ENCODE measurements at places on chromosomes 3 and 15. TPM values are rescaled to one million over a fixed set of nuclear protein-coding genes. Genes with fewer than 3 reads are reported as not detected.

DNA sequence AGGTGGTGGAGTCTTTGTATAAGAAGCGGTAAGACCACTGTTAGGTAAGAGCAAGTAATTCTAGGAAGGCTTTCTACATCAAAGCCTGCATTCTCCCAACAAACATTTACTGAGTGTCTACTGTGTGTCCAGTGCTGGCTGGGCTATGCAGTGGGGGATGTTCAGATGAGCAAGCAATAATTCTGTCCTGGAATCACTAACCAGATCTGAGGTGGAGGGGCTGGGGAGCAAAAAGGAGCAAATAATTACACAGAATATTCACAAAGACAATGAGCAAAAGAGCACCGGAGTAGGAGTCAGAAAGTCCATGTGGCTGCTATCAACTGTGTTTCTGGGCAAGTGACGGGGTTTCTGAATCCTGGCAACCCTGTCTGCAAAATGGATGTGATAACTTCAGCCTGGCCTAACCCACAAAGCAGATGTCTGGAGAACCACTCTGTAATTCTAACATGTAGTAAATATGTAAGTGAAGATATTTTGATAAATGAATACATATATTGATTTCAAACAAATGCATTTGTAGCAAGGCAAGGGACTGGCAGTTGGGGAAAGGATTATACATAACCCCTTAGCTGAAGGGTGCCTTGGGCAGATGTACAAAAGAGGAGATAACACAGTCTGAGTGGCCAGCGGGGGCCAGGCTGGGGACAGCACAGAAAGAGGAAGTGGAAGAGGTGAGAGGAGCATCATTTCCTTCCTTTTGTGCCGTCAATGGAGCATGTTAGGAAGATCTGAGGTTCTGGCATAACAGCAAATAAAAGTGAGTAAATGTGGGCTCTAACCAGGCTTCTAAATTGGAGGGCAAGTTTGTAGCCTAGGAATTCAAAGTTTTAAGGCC lies 28.8 kb downstream of the CYP8B1 start:
- DNase-seq: no peak

DNA sequence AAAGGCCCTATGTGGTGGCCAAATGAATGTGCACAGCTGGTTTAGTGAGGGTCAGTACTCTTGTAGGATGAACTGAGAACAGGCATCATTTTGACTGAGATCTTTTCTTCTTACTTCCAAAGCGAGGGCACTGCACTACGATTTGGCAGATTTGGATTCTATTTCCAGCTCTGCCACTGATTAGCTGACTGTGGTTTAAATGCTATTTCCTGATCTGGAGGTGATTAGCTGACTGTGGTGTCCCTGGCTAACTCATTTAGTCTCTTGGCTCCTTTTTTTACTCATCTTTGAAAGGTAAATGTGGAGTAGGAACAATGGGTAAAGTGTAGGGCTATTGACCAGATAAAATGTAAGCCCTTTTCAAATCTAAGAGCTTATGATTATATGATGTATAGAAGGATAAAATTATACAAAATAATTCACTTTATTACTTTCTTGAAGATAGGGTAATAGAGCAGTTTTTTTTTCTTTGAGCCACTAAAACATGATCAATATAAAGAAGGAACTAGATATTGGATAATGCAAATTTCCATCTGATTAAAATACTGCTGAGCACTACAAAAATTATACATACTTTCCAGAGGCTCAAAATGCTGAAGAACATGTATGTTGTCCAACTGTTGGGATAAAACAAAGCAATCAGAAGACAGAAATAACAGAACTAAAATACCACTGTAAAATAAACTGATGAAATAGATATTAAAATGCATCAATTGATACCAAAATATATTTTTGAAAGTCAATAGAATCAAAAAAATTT lies 39.7 kb upstream of the PLOD2 start:
- DNase-seq: no peak

DNA sequence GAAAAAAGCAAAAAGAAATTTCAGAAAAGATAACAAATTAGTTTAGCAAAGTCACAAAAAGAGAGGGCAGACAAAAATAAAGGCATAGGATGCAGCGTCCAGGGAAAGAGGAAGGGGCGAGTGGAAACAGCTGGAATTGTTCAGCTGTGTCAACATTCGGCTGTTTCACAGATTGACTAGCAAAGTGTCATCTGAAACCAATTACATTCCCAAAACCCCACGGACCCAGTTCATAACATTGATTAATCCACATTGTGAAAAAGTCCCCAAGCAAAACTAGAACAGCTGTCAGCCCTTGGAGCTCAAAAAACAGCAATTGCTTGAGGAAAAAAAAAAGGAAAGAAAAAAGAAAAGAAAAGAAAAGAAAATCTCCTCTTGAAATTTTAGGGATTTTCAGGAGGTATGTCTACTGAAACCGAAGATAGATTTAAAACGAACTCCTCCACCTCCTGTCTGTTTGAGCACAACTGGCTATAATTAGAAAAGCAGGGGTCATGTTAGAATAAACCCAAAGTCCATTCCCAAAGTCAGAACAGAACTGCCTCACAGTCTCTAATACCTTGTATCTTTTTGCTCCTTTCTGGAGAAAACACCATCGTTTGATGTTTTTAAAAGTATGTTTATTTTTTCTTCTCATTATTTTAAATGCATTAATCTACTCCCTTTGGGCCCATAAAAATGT lies 159.6 kb downstream of the RORA start:
- DNase-seq: no peak

- peak; percentile 75 for DNase-seq
These were observed 8.6 kb upstream of the STX19 start for GRCh38 chr3:94036909-94037507.

DNA sequence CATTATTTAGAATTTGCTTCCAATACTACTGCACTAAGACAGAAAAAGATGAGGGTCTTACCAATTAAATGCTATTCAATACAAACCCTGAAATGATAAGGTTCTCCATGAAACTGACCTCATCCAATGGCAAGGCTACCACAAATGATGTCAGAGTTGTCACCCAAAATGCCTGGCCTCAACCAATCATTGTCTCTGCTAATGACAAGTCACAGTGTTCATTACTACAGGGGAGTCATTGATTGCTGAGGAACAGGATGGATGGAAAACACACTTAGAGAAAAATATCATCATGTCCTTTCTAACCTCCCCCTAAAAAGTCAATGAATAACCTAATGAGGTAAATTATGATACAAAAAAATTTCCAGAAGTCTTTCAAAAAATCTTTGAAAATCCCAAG lies 91.0 kb downstream of the FOXP1 start:
- DNase-seq: no peak

DNA sequence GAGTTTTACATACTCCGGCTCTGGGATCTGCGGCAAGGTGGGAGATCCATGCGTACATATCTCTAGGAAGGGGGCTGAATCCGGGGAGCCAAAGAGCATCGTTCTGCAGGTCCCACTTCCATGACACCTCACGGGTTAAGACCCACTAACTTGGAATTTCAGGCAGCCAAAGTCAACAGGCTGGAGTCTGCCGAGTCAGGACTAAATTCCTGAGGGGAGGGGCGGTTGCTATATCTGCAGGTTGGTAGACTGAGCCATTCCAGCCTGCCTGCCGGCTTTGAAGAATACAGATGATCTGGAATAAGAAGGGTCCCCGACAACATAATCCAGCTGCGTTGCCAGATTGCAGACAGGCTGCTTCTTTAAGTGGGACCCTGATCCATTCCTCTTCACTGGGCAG lies 65.4 kb upstream of the PEX5L start:
- DNase-seq: no peak

DNA sequence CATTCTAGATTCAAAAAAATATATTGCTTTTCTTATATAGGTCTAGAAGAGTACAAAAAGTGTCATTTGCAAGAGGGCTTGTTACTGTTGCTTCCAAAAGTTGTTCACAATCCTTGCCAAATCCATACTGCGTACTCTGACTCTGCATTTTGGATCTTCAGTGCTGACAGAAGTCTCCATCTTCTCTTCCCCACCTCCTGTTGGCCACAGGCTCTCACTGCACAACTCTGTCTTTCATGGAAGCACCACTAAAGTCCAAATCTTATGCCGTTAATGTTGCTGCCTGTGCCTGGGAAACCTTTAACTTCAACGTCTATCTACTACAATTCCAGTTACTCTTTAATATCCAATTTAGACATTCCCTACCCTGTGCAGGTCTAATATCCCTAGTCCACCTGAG lies 419.9 kb downstream of the NR2F2 start:
- peak; percentile 37 for DNase-seq

DNA sequence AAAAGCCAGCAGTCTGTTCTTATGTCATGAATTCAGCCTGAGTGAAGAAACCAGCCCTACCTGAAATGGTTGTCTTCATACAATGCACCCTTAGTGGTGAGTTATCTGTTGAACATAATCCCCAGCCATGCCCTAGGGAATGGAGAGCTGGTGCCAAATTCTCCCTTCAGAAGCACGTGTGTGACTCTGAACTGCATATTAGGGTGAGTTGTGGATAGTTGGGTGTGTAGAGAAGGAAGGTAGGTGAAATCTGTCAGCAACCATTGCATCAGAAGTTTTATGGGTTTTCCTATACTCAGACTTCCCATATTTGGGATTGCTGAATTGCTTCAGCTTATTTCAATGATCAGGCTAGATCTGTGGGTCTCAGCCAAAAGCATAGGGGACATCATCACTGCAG lies 46.5 kb upstream of the TP63 start:
- DNase-seq: no peak

- no peak for DNase-seq
These were observed 475.3 kb downstream of the FHIT start for GRCh38 chr3:60775985-60776384.

GRCh38 chr15:94700211-94700610 lies 468.9 kb downstream of the MCTP2 start:
- no peak for DNase-seq

GRCh38 chr15:64651601-64652191 lies 123.7 kb downstream of the RBPMS2 start:
- DNase-seq: no peak

- no peak for DNase-seq
These were observed 13.9 kb downstream of the CCRL2 start for GRCh38 chr3:46420931-46421330.

- no peak for DNase-seq
These were observed 209.3 kb upstream of the SATB1 start for GRCh38 chr3:18634461-18634860.

- DNase-seq: peak; percentile 99
These were observed at the start of gene SSR3 for GRCh38 chr3:156554842-156555687. SSR3 (minus strand) TSS chr3:156555117; CDS start chr3:156555089, 28 bp downstream.

DNA sequence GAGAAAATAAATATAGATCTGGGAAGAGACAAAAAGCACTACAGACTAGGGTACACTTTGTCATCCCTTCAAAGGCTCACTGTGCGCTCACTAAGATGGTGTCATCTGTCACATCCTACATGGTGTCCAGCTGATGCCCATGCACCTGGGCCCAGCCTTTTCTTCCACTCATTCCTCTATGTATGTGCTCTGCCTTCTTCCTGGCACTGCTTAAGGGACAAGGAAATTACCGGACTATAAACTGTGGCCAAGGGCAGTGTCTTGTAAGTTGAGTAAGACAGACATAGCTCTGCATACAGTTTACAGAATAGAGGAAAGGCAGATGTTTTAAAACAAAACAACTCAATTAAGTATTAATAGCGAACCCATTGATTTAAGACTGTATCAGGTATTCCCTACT lies 52.9 kb downstream of the ARHGAP31 start:
- DNase-seq: no peak

DNA sequence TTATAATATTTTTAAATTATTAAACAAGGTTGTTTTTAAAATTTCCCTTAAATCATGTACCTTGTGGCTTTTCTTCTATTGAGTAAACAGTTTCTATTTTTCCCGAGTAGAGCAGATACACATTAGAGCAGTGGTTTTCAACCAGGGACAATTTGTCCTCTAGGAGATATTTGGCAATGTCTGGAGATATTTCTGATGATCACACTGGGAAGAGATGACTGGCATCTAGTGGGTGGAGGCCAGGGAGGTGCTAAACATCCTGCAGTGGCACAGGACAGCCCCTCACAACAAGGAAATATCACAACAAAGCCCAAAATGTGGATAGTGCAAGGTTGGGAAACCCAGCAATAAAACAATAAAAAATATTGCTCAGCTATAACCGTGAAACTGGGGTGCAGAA lies 113.0 kb upstream of the PTPRG start:
- DNase-seq: no peak

DNA sequence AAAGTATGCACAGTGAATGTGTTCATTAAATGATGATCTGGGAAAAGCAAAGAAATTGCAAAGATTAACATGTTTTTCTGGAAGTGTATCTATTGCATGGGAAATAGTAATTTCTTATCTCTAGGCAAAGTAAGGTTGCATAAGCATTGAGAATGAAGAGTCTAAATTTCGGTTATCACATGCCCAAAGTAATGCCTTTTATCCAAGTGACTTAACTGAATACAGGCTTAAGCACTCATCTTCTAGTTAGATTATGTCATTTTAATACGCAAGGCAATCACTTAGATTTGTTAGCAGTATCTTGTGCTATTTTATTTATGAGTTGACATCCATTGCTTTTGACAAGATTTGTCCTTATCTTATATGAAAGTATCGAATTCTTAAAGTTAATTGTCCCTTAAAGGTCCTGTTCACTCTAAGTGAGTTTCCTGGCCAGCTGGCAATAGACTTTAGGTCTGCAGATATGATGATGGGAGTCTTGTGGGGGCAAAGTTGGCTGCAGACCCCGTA lies 100.5 kb downstream of the NAALADL2 start:
- DNase-seq: no peak

- DNase-seq: no peak
These were observed 48.7 kb upstream of the VEPH1 start for GRCh38 chr3:157551961-157552360.

- no peak for DNase-seq
These were observed 1515.7 kb downstream of the SI start for GRCh38 chr3:163562625-163563024.

GRCh38 chr15:44149224-44149623 lies 45.8 kb downstream of the FRMD5 start:
- DNase-seq: no peak

Gene UCN2
- not detected for total RNA-seq

Gene SEMA6D
- not detected for total RNA-seq

Gene C3orf52
- 14.5 TPM for total RNA-seq

Gene KLHL40
- not detected for total RNA-seq

Gene LSAMP
- total RNA-seq: not detected

Gene MITF
- total RNA-seq: not detected

Gene GOLGA8S
- total RNA-seq: not detected

Gene CISH
- total RNA-seq: 0.73 TPM

Gene GUCA1C
- not detected for total RNA-seq

Gene CFAP92
- 0.13 TPM for total RNA-seq

Gene HRG
- not detected for total RNA-seq

Gene CCDC54
- not detected for total RNA-seq

Gene CLRN1
- not detected for total RNA-seq
